CD8-positive, alpha-beta memory T cell (primary cell): ENCODE measurements at places on chromosomes 7 and 10.

GRCh38 chr10:71708301-71708703 is 11.3 kb downstream of the C10orf105 start:
- DNase-seq, result peak; percentile 61

DNA sequence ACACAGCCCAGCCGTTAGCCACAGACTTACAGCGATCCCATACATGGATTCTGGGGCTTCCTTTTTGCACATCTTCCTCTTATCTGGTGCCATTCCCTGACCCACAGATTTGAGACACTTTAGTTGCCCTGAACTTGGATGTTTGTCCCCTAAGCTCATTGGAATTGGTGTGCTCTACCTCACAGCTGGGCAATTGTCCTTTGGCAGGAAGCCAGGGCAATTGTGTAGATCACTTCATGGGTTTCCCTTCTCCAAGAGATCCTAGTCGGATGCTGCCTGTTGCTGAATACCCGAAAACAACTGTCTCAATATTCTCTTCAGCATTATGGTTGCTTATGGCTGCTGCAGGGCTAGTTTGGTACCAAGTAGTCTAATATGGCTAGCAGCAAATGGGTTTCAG is 470.7 kb upstream of the MKI67 start:
- DNase-seq, result no peak

DNA sequence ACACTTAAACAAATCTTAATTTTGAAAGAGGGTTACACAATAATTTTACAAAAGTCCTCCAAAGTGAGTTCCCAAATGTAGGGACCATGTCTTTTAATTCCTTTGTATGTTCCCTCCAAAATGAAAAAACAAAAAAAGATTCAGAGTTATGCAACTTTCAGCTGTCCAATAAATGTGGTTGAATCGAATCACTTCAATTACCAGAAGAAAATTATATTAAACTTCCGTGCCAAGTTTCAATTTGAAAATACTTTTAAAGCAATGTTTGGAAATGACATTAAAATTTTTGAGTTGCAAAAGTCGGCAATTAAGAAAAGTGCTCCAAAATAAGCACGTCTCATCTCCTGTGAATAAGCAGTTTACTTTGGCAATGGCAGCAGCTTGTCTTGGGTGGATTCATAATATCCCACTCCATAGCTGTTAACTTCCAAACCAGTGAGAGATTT is 60.3 kb upstream of the C1GALT1 start:
- DNase-seq, result no peak

DNA sequence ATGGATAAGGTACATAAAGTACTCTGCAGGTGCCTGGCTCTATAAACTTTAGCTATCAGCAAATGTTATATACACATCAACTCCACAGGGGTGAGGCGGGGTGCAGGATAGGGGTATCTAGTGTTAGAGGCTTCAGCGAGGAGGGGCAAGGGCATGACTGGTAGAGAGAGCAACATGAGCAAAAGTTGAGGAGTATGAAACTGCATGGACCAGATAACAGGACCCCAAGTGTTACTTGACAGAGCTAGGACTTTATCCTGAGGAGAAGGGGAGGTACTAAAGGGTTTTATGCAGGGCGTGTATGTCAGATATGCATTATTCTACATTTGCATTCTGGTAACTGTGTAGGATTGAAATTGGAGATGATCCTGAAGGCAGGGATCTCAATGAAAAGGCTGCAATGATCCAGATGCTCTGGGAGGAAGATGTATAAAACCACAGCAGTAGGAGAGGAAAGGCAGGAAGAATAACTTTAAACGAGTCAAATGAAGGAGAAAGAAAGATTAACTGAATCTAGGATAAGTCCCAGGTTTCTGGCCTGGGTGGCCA is 109.8 kb upstream of the FAM133B start:
- no peak for DNase-seq

- DNase-seq, result no peak
Measured at GRCh38 chr10:127698886-127699285, 38.1 kb upstream of the FOXI2 start.

- DNase-seq, result no peak
Measured at GRCh38 chr7:135262623-135263320, 29.1 kb downstream of the STRA8 start.

DNA sequence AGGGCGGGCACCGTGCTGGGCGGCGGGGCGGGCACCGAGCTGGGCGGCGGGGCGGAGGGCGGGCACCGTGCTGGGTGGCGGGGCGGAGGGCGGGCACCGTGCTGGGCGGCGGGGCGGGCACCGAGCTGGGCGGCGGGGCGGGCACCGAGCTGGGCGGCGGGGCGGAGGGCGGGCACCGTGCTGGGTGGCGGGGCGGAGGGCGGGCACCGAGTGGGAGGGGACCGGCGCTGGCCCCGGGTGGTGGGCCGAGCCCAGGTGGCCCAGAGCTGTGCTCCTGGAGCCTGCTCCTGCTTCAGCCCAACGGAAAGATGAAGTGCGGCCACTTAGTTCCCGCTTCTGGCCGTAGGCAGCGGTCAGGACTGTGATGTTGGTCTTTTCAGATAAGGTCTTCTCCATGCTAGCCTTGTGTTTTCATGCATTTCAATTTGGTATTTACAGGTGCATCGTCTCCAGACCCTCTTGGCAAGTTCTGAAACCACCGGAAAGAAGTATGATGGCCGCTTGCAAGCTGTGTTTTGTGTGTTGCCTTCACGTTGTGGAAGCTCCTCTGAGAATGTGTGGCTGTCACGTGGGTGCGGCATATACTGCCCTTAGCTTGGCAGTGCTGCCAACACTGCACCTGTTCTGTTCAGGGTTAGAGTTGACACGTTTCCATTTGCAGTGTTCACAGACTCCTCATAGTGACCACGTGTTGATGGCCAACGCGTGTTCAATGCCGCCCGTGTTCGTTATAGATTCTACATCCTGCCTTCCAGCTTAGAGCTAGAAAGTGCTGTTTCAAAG is 25.2 kb downstream of the IQCE start:
- DNase-seq, result no peak

GRCh38 chr10:53025172-53025711 is 252.7 kb upstream of the MBL2 start:
- DNase-seq, result no peak

DNA sequence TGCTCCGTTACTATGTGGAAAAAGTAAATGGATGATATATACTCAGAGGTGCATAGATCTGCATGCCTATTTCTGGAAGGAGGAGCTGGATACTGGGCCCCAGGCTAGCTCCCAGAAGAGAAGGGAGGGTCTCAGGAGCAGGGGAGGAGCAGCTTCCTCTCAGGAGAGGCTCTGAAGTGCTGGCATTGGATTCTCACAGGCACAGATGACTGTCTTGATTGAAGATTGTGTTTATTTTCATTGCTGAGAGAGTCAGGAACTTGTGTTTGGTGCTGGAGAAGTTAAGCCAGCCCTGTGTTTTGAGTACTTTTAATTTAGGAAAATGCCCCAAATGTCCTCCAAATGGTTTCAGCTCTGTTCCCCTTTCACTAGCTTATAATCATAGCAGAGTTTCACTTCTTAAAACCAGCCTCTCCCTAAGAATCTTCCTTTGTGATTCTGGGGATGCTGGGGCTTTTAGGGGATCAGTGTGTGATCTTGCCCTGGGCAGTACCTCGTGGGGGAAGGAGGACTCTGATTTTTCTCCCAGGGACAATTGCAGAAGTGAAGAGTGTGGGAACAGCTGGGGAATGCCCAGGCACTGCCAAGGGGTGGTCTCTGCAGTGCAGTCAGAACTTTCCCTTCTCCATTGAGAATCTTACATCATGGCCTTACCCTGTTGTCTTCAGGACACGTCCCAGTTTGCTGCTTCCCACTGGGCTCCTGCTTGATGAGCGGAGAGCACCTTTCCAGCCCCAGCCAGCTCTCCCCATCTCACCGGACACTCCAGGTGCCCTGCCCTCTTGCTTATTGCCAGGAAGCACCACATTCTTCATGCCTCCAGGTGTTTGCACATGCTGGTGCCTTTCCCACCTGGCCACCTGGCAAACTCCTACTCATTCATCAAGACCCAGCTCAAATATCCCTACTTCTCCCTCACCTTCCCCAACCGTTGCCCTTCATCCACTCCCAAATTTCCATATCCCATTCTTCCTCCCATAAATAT is 102.8 kb downstream of the ARHGAP22 start:
- no peak for DNase-seq

DNA sequence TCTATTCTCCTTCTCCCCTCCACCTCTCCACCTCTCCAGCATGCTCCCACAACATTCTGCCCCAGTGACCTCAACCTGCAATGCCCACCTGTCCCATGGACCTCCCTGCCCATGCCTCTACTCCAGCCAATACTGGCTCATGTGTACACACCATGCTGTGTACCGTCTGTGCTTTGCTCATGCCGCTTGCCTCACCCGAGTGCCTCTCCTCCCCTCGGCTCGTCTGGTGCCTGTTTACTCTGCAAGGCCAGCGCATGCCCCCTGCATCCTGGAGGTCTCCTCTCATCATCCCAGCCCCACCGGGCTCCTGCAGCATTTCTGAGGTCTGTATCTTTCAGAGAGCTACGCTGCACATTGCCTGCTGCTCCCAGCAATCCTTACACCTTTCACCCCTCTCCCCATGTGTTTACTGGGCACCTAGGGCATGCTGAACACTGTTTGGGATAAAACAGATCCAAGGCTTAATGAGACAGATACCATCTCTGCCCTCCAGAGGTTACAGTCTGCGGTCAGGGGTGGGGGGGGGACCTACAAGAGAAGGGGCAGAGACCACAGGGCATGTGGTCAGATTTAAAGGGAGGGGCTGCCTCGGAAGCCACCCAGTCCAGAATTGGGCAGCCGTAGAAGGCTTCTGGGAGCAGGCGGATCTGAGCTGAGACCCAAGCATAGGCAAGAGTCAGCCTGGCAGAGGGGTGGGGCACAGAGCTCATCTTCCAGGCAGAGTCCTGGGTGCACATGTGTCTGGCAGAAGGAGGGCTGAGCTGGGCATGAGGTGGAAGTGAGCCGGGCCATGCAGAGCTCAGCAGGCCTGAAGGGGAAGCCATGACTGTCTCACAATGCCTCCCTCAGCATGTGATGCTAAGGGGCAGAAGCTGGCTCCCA is 29.6 kb upstream of the PSAP start:
- no peak for DNase-seq

DNA sequence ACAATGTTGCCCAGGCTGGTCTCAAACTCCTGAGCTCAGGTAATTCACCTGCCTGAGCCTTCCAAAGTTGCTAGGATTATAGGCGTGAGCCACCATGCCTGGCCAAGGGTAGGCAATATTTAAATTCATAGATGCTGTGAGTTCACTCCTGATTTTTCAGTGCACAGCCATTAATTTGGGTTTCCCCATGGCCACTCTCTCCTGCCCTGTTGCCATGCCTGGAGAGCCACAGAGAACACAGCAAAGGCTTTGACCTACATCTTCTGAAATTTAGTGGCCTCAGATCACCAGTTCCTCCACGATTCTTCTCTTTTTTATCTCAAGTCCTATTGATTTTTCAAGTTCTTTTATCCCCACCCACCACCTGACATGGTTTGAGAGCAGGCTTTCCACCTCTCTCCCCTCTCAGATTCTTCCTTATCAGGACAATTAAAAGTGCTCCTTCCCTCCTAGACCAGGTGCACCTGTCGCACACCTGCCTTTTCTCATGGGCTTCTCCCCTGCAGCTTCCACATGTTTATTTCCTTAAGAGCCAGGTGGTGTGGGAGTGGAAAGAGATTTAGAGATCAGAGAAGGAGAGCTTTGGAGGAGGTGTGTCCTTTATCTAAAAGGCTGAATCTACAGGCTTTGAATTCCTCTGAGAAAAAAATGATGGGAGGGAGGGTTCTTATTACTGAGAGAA is 123.8 kb downstream of the ADRA2A start:
- DNase-seq, result no peak
